Stimulated activated CD4-positive, alpha-beta T cell treated with anti-CD3 and anti-CD28 coated beads, Interleukin-1b, Interleukin-23, amount 100 ng/mL, for 24 hours (primary cell): ENCODE measurements at places on chromosomes 2 and 18.

- DNase-seq: no peak
Observed at GRCh38 chr18:12659904-12660605, 2.1 kb upstream of the SPIRE1 start.

- DNase-seq: no peak
Observed at GRCh38 chr2:46306330-46306751, 9.1 kb downstream of the EPAS1 start.

DNA sequence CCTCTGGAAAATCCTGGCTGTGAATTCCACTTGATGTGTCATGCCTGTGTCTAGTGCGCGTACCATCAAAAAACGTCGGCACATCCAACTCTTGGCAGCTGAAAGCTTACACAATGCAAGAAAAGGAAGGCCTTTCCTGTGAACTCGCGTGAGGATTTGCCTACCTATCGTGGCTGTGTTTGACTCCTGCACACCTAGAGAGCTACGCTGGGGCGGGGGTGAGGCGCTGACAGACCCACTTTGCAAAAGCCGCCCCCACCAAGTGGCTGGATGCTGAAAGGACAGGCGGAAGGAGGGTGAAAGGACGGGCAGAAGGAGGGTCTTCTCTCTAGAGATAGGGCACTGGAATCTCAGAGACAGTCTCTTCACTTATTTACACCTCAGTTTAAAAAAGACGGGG, 270.1 kb downstream of the EIPR1 start:
- DNase-seq: no peak

- no peak for DNase-seq
Observed at GRCh38 chr2:99476629-99477028, 13.2 kb downstream of the REV1 start.

GRCh38 chr2:239767021-239767905, 257.9 kb downstream of the NDUFA10 start:
- no peak for DNase-seq

DNA sequence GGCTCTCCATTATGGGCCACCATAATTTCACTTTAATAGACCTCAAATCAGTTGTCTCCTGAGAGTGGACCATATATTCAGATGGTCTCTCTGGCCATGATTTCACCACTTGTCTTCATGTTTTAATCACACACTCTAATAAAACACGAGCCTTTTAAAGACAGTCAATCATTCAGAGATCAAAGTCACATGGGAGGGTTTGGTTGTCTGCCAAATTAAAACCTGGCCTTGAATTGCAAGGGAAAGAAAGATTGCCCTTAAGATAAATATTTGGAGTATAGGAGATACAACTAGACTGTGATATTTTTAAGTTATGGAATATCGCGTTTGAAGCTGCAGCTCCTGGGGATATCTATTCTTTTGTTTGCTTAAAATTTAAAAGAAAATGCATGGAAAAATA, 377.8 kb upstream of the DDX18 start:
- no peak for DNase-seq

DNA sequence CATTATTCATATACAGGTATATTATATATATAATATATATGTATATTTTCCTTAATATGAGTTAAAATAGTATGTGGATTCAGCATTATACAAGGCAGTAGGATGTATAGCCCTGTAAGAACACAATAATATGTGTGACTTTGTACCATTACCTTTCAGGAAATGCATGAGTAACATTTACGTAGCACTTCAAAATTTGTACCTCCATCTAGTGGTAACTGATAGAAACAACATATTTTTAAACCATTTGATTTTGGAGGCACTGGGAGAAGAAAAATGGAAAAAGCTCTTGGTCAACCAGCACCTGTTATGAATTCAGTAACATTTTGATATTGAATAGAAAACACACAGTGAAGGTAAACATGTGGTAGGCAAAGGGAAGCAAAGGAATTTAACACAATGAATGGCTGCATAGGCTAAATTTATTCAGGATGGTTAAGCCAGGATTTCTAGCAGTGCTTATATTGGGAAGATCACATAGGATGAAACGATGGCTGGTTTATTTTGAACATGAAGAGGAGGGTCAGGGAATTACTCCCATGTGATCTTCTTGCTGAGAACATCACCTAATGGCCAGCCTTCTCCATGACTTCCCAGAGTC, 565.5 kb downstream of the CCDC85A start:
- no peak for DNase-seq

- no peak for DNase-seq
Observed at GRCh38 chr2:173058673-173059072, 17.0 kb upstream of the MAP3K20 start.

- DNase-seq: no peak
Observed at GRCh38 chr2:64177315-64177714, 33.1 kb upstream of the PELI1 start.

- DNase-seq: no peak
Observed at GRCh38 chr2:188949046-188949818, 24.9 kb upstream of the COL3A1 start.

DNA sequence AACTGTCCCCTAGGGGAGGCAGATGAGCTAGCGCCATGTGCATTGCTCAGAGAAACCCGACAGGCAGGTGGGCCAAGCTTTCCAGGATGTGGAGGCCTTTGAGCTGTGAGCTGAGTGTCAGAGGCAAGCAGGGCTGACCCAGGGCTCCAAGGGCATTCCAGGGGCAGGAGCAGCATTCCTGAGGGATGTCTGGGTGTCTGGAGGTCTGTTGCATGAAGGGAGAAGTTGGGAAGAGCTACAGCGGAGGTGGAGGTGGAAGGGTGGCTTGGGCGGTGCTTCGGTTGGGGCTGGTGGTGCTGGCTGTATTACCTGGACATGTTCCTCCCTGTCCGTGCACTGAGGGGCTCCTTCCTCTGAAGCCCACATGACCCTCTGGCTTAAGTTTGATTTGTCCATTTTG, 102.8 kb downstream of the RNF144A start:
- DNase-seq: no peak

DNA sequence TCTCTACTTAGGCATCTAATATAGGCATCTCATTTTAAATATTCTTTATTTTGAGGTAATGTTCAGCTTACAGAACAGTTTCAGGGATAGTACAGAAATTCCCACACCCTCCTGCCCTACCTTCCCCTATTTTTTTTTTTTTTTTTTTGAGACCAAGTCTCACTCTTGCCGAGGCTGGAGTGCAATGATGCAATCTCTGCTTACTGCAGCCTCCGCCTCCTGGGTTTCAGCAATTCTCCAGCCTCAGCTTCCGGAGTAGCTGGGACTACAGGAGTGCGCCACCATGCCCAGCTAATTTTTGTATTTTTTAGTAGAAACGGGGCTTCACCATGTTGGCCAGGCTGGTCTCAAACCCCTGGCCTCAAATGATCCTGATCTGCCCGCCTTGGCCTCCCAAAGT, 97.6 kb downstream of the EPB41L5 start:
- DNase-seq: no peak

DNA sequence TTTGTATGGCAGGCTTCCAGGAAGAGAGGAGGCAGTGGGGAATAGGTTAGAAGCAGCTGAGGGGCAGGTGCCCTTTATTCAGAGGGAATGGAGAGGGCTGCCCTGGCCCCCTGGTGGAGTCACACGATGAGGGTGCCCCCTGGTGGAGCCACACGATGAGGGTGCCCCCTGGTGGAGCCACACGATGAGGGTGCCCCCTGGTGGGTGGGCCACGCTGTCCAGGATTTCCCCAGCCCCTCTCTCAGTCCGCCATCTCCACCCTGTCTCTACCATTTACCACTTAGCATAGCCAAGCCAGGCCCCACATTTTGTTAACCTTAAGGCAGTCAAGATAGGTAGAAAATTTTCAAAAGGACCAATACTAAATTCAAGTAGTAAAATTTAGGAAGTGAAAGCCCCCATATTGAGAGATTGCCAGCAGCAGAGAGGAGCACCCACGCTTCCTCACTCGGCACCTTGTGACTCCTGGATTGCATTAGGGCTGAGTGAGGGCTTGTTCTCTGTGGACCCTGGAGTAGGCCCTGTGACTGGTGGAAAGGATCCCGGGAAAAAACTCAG, 10.4 kb upstream of the FAM228A start:
- DNase-seq: peak; percentile 12

DNA sequence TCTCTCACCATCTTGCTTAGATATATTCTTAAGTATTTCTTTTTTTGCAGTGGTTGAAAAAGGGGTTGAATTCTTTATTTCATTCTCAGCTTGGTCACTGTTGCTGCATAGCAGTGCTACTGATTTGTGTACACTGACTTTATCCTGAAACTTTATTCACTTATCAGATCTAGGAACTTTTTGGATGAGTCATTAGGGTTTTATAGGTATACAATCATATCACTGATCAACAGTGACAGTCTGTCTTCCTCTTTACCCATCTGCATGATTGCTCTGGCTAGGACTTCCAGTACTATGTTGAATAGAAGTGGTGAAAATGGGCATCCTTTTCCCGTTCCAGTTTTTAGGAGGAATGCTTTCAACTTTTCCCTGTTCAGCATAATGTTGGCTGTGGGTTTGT, 6.5 kb downstream of the STARD6 start:
- DNase-seq: no peak

DNA sequence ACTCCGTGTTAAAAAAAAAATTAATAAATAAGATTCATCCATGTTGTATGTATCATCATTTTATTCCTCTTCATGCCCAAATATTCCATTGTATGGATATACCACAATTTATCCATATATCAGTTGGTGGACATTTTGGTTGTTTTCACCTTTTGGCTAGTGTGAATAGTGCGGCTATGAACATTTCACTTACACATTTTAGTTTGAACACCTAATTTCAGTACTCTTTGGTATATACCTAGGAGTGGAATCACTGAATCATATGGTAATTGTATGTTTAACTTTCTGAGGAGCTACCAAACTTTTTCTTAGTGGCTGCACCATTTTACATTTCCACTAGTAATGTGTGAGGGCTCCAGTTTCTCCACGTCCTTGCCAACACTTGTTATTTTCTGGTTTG, 20.0 kb downstream of the CDCA7 start:
- DNase-seq: no peak

- DNase-seq: no peak
Observed at GRCh38 chr2:153213022-153213421, 265.5 kb downstream of the RPRM start.

DNA sequence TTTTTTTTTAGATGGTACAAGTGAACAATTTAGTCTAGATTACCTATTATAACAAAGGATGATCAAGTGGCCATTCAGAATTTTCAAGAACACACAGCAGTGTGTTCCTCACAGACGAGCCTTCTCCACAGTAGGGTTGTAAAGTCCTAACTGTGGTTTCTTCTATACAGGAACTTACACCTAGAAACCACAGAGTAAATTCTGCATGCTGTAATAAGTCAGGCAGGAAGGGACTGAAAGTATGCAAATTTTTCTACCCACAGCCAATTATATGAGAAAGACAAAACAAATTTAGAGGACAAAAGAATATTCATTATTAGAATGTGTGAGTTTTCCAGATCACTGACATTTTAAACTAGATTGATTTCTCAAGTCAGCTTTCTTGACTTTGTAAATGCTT, 99.5 kb downstream of the RBMS1 start:
- DNase-seq: no peak

GRCh38 chr2:224453892-224454291, 52.0 kb upstream of the FAM124B start:
- no peak for DNase-seq

DNA sequence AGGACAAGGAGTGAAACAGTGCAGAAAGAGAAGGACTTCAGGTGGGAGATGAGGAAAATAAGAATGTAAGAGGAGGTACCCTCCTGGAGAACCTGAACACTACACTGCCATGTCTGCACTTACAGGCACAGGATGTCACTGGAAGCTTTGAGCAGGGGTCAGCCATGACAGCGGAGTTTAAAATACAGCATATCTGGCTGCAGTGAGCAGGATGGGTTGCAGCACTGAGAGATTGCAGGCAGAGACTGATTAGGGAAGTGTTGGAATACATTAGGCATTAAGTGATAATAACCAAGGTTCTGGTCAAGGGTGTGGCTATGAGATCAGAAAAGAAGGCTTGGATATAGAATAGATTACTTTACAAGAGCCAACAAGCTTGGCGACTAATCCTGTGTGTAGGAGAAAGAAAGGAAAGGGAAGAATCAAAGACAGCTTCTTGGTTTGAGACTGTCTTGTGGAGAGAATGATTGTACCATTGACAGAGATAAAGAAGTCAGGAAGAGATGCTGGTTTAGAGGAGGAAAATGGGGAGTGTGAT, 171.1 kb upstream of the RBMS1 start:
- DNase-seq: no peak

- no peak for DNase-seq
Observed at GRCh38 chr2:9145109-9145751, 61.4 kb upstream of the ASAP2 start.

- DNase-seq: no peak
Observed at GRCh38 chr18:26745288-26746181, 120.0 kb downstream of the AQP4 start.

DNA sequence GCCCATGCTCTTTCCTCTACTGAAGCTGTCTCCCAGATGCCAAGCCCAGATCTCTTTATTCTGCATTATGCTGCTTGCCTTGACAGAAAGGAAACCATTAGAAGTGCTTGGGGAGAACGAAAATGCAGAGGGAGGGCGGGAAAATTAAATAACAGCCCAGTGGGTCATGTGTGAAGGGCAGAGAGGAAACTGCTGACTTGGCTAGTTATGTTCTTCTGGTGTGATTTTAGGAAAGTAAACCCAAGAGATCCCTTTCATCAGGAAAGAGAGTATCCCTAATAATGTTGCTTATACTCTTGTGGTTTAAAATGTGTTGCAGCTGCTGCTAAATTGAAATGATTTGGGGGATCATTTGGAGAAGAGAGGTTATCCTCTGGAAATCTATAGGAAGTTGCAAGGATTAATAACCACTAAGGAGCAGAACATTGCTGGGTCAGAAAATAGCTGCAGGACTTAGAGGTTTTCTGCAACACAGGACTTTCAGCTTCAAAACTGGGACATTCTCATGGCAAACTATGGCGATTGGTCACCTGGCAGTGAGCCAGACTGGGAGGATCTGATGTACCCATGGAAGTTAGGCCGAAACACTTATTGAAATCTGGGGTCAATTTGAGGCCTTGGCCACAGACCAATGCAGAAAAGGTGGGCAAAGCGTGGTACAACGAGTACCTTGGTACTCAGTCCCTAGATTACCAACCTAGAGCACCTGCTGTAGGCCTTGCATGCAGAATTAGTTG, 172.2 kb downstream of the TMEM247 start:
- no peak for DNase-seq

GRCh38 chr18:7155887-7156286, 38.3 kb upstream of the LAMA1 start:
- DNase-seq: no peak

DNA sequence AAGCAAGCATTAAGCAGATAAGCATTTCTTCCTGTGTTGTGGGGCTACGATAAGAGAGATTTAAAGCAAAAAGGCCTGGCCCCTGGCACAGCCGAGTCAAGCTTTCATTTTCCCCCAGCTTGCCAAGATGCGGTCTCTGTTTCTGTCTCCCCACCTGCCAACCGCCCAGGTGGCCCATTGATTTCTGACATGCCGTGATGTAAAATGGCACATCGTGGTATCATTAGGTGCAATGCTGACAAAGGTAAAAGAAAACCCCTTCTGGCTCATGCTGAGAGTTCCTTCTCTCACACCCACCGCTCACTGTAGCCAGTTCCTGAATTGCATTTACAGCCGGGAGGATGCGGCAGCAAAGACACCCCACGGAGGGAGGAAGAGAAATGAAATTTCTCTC, 62.8 kb downstream of the BOD1L2 start:
- no peak for DNase-seq

GRCh38 chr2:71833855-71834560, 313.7 kb downstream of the CYP26B1 start:
- DNase-seq: no peak
